ENCODE measurements at places on chromosomes 1 and 21. TPM values are rescaled to one million over a fixed set of nuclear protein-coding genes. Genes with fewer than 3 reads are reported as not detected.

Gene PPFIA4
- total RNA-seq = 9.0 TPM

Gene MIS18A
- total RNA-seq = 5.9 TPM

Gene BTG2
- total RNA-seq = 14.7 TPM

Gene IFT25
- total RNA-seq = 19.2 TPM

Gene COL9A2
- total RNA-seq = 0.38 TPM

Gene OR2T29
- total RNA-seq = not detected

Gene F3
- 51.6 TPM for total RNA-seq

Gene SFN
- 2.7 TPM for total RNA-seq

Gene RCSD1
- 1.7 TPM for total RNA-seq

Gene CD2
- not detected for total RNA-seq

Gene PDC
- 0.38 TPM for total RNA-seq

Gene PRRX1
- 101 TPM for total RNA-seq

Gene GPR37L1
- total RNA-seq = not detected

Gene BNIPL
- total RNA-seq = 0.38 TPM

Gene MIXL1
- not detected for total RNA-seq

Gene KCNJ15
- 0.38 TPM for total RNA-seq

Gene TMEM54
- 25.9 TPM for total RNA-seq

Gene AIM2
- not detected for total RNA-seq

Gene CD34
- total RNA-seq = 0.56 TPM

Gene CSMD2
- total RNA-seq = 0.56 TPM

Gene CCDC27
- not detected for total RNA-seq

Gene NLRP3
- total RNA-seq = not detected

Gene NGF
- 16.9 TPM for total RNA-seq

Gene MRPS14
- total RNA-seq = 21.1 TPM

Gene AGT
- 0.19 TPM for total RNA-seq

Gene BMP8A
- total RNA-seq = 0.19 TPM

Gene OR6Y1
- total RNA-seq = not detected

Gene HAO2
- total RNA-seq = not detected

Gene DIRAS3
- 8.2 TPM for total RNA-seq

Gene GPR25
- total RNA-seq = not detected

Gene TAL1
- 0.19 TPM for total RNA-seq

Gene NCSTN
- total RNA-seq = 75.0 TPM

Gene IGSF3
- total RNA-seq = 0.85 TPM

Gene CYP4Z1
- total RNA-seq = not detected

Gene SPRR4
- not detected for total RNA-seq

Gene AK5
- total RNA-seq = 77.0 TPM

Gene HSD3B1
- not detected for total RNA-seq

Gene FCER1G
- total RNA-seq = 0.38 TPM

Gene ANGPTL3
- total RNA-seq = not detected

Gene NBPF11
- total RNA-seq = 3.9 TPM

Gene LMX1A
- total RNA-seq = not detected
